ENCODE measurements at places on chromosomes 2 and 18.

GRCh38 chr18:74414953-74415515 is 42.1 kb downstream of the DIPK1C start:
- DNase-seq = no peak

- DNase-seq = no peak
Measured at GRCh38 chr2:32222966-32223365, 41.7 kb downstream of the NLRC4 start.

GRCh38 chr18:21663578-21663977 is 41.0 kb downstream of the ABHD3 start:
- no peak for DNase-seq

DNA sequence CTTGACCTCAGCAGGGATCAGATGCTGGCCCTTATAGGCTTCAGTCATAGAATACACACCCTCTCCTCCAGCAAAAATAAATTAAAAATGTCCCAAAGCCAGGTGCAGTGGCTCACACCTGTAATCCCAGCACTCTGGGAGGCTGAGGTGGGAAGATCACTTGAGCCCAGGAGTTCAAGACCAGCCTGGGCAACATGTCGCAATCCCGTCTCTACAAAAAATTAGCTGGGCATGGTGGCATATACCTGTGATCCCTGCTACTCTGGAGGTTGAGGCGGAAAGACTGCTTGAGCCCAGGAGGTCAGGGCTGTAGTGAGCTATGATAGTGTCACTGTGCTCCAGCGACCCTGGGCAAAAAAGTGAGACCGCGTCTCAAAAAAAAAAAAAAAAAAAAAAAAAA is 4.8 kb downstream of the ITPRIPL1 start:
- no peak for DNase-seq

GRCh38 chr2:20450201-20450999 is 3.5 kb downstream of the RHOB start:
- no peak for DNase-seq

DNA sequence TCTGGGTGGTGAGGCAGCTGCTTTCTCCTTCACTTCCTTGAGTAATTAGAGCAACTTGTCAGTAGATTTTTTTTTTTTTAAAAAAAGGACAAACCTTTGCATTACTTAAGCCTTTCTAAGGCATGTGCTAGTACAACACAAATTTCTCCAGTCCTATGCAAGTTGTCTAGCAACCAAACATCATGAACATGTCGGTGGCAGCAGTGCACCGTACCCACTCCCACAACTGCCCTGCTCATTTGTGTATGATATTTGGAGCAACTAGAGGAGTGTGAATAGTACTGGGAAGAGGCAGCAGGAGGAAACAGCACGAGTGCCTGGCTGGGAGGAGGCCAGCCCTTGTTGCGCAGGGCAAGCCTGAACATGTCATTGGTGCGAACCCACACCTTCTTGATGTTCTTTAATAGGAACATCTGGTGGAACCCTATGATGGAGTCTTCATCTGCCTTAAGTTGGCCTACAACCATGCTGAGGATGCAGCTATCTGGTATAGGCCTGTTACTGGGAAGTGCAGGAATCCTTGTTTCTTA is 238.3 kb downstream of the TDRD15 start:
- no peak for DNase-seq

DNA sequence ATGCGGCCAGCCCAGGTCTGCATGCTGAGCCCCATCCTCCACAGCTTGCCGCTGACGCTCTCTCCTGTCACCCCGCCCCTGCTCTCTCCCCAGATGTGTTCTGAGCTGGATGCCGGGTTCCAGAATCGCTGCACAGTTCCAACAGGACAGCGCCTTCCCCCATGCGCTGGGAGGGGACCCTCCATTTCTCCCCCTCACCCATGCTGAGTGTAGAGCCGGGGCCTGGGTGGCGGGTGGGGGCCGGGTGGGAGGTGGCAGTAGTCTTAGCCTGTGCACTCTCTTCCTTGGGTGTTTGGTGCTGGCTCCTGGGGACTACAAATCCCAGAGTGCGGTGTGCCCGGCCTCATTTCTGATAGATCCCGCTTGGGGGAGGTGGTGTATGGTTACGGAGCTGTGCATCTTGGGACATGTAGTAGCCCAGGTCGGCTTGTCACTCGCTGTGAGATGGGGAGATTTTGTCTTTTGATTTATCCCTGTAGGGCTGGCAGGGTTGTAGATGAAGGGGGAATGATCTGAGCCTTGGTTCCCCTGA is 6.8 kb downstream of the DNAJB2 start:
- DNase-seq = no peak

GRCh38 chr2:213016984-213017351 is 134.4 kb downstream of the IKZF2 start:
- no peak for DNase-seq

- DNase-seq = no peak
Measured at GRCh38 chr2:207674826-207675225, 36.6 kb upstream of the CCNYL1 start.

DNA sequence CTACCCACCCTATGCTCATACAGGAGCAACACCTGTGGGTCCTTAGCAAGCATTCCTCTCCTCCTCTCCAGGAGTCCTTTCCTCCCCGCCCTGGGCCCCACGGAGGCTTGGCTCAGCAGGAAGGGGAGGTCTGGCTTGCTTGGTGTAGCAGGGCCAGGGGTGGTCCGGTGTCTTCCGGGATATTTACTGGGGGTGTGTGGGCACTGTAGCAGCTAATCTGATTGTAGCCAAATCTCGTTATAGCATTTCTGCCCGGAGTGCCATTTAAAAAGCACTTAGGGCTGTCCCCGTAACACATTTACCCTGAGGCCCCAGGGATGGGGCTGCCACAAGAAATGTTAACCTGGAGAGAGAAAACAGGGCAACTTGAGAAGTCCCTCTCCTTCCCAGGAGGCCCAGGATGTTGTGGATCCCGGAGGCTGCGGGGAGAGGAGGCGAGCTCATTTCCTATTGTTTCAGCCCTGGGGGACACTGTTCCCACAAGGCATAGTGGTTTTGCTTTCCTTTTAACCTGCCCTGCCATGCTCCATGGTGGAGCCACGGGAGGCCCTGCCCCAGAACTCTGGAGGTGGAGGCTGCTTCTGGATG is 134.5 kb downstream of the CLIP4 start:
- DNase-seq = no peak

GRCh38 chr2:163351966-163352365 is 383.8 kb downstream of the FIGN start:
- DNase-seq = no peak

GRCh38 chr2:23283653-23284052 is 101.3 kb upstream of the KLHL29 start:
- DNase-seq = no peak

GRCh38 chr2:237092920-237093781 is 7.5 kb downstream of the COPS8 start:
- no peak for DNase-seq

GRCh38 chr18:4445902-4446301 is 9.2 kb downstream of the DLGAP1 start:
- no peak for DNase-seq

DNA sequence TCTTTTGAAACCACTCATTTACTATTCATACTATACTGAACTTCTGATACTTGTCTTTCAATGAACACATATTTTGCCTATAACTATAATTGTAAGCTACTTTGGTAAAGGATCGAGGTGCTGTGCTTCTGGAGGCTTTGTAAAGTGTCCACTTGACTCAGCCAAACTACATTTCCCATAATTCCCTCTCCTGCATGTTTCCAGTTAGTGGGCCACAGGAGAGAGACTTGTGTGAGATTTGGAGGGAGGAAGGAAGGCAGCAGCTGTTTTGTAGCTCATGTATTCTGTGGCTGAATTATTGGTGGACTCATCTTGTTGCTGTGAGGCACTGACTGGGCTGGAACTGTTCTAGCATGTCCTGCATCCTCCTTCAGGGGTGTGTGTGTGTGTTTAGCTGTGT is 328.8 kb downstream of the ARL6IP6 start:
- no peak for DNase-seq

DNA sequence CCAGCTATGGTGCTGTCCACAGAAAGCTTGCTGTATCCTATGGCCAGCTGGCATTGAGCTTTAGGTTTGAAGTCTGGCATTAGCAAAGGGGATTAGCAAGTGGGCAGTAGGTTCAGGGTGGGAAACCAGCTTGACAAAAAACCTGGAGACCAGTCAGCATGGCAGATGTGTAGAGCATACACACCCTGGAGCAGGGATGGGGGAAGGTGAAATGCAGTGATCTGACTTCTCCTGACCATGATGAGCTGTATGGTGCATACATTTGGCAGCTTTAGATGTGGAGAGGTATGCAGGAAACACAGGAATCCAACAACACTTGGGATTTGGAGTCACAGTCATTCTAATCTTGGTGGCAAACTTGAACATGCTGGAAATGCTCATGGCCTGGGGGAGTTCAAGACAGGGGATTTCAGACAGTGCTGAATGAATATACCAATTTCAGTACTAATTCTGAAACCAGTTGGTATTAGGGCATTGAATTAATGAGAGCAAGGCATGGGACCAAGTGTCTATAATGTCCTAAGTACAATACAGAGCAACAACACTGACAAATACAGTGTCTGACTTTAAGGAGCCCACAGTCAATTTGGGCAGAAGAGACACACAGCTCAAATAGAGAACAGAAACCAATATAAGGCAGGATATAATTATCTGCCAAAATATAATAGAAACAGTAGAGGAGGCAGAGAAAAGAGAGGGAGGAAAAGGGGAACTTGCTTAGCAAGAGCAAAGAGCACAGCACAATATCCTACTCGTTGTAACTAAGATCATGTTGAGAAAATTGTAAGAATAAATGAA is 11.8 kb downstream of the ARHGAP15 start:
- DNase-seq = no peak

GRCh38 chr2:230502593-230502992 is 86.6 kb downstream of the SP100 start:
- no peak for DNase-seq

GRCh38 chr2:42971381-42971780 is 179.0 kb upstream of the HAAO start:
- DNase-seq = no peak
